ENCODE measurements at places on chromosomes 7 and 10.

- DNase-seq = no peak
These were observed 159.6 kb upstream of the IGFBP3 start for GRCh38 chr7:46080595-46081159.

GRCh38 chr10:95290461-95291364, at the start of gene PDLIM1:
Gene PDLIM1, minus strand, starts transcription at chr10:95291003. Its CDS starts 88 bp downstream, at chr10:95290915.
- no peak for DNase-seq

- no peak for DNase-seq
These were observed 233.3 kb downstream of the LRRN3 start for GRCh38 chr7:111324228-111324627.

GRCh38 chr10:49162761-49163310, 25.4 kb downstream of the TMEM273 start:
- no peak for DNase-seq

DNA sequence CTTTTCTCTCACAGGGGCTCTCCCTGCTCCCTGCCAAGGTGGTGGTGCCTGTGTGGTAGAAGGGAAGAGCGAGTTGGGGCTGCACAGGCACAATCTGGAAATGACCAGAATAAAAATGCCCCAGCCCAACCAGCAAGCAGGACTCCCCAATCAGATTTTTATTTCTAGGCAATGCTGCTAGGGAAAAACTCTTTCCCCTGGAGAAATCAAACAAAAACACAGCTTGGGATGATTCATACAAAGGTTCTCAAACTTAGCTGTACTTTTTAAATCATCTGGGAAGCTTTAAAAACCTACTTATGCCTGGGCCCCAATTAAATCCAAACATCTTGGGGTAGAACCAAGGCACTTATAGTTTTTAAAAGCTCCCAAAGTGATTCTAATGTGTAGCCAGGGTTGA, 243.2 kb downstream of the HTR7 start:
- no peak for DNase-seq

DNA sequence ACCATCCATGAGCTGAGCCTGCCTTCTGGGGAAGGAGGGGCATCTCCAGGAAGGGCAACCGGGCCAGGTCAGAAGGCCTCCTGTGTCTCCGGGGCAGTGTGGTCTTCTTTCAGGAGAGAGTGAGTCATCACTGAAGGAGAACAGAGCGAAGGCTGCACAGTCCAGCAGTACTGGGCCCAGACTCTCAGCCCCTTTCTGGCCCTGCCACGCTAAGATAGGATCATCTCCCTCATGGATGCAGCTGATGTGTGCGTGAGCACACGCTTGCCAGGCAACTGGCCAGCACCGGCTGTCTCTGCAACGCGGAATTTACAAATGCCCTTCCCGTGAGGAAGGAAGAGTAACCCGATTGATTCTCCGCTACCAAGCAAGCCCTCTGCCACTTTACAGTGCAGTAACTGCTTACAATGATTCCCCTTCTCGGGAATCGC, 328.2 kb downstream of the TNS3 start:
- DNase-seq = no peak

DNA sequence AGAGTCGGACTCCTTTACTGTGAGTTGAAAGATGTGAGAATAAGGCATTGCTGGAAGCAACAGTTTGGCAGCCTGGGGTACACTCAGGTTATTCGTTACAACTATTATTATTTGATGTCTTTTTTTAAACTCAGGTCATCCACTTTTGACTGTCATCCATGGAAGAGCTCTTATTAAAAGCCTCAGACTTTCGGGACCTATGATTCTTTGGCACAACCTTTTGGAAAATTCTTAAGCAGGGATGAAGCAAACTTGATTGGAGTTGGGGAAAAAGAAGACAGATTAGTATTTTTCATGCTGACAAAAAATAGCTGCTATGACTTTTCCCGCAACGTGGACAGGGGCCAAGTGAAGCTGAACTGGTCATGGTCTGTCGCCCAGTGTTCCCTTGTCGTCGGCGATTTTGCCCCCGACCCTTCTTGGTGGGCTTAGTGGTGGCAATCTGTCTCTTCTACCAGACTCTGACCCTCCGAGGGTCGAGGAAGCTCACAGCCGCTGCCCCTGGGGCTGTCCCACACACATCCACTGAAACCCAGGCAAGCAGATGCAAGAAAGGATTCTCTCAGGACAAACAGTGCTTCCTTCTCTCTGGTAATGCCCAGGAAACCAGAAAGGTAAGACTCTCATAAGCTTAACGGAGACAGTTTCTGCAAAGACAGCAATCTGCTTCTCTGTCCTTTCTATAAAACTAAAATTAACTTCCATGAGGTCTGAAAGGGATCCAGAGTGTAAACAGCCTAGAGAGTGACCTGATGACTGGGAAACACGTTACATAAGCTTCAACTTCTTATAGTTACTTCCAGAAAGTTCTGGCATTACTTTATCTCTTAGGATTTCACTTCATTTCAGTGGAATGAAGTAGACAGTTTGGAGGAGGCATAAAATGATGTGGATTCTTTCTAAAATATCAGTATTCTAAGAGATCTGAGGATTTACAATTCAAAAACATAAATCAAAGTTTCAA, 1.0 kb downstream of the CPED1 start:
- no peak for DNase-seq

DNA sequence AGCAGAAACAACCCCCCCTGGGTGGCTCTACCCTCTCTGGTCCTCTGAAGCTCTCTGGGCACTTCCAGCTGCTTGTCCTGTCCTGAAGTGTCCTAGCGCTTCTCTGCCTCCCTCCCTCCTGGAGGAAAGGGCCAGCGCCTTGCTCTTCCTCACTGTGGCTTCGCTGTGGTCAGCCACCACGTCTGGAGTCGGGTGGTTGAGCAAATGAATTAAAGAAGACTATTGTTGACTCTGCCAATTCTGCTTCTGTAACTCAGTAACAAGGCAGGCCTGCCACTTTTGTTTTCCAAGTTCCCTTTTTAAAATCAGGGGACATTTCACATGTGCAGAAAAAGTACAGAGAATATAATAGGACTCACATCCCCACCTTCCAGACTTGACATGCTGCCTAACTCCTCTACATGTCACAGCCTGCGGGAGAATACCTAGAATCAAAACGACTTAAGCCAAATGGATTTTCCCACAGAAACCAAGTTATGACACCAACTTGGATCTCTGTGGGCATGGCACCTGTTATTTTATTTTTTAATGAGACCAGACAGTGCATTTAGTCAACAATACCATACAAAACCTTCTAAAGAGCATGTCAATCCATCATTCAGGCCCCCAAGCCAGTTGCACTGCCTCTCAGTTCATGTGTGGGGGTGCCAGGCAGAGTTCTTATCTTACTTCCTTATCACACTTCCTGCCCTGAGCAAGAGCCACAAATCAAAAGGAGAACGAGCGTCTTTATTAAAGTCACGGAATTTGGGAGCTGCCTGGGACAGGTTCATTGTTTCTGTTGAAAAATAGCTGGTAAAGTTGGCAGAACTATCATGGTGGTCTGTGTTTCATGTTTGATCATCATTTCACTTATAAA, 6.8 kb downstream of the FFAR4 start:
- DNase-seq = no peak

DNA sequence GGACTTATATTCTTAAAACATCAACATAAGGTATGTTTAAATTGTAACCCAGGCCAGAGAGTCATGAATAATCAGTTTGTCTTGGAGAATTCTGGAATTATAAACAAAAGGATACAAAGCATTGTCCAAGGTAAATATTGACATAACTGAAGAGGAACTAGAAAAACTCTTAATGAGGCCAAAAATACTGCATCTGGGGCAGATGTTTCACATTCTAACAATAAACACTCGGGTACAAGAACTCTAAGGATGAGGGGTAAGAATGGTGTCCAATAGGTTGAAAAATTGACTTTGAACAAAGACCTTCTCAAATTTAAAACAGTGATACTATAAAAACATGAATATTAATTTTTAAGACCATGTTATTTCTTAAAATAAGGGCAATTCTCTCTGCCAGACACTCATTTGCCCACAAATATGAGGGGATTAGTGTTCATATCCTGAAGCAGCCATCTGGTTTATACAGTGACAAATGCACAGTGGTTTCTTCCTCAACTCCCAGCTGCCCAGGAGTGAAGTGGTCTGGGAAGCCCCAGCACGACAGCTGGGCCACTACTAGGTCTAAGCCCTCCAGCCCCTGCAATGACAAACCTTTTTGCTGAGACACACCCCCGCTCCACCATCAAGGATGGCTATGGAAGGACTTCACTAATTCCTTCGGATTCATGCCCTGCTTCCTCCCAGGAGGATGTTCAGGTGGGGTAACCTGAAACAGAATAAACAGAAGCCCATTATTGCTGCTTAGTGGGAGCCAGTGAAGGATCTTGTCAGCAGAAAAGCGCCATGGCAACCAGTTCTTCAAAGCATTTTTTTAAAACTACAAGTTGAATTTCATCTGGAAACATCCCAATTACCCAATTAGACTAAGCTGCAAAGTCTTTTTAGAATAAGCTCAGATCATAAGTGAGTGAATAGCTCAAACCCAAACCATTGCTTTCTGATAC, 107.5 kb upstream of the ARID5B start:
- DNase-seq = no peak

DNA sequence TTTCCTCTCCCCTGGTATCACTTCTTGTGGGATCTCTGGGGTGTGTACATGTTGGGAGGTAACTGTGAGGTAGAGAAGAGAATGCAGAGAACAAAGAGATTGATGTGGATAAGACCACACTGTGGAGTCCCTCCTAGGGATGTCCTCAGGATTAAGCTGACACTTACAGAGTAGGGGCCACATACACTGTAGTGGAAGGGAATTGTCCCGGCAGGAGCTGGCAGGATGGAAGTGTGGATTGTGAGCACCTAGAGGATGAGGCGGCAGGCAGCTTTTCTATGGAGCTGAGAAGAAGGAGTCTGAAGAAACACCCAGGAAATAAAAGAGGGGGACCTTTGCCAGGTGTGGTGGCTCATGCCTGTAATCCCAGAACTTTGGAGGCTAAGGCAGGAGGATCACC, 13.5 kb downstream of the AGFG2 start:
- no peak for DNase-seq

Data from NCI-H526 treated with DMSO at 0.1 percent for 48 hours (cell line).